Activated T-cell treated with anti-CD3 and anti-CD28 coated beads, Interleukin-2, amount 50 U/mL, for 4 hours (primary cell): ENCODE measurements at places on chromosomes 4 and X.

DNA sequence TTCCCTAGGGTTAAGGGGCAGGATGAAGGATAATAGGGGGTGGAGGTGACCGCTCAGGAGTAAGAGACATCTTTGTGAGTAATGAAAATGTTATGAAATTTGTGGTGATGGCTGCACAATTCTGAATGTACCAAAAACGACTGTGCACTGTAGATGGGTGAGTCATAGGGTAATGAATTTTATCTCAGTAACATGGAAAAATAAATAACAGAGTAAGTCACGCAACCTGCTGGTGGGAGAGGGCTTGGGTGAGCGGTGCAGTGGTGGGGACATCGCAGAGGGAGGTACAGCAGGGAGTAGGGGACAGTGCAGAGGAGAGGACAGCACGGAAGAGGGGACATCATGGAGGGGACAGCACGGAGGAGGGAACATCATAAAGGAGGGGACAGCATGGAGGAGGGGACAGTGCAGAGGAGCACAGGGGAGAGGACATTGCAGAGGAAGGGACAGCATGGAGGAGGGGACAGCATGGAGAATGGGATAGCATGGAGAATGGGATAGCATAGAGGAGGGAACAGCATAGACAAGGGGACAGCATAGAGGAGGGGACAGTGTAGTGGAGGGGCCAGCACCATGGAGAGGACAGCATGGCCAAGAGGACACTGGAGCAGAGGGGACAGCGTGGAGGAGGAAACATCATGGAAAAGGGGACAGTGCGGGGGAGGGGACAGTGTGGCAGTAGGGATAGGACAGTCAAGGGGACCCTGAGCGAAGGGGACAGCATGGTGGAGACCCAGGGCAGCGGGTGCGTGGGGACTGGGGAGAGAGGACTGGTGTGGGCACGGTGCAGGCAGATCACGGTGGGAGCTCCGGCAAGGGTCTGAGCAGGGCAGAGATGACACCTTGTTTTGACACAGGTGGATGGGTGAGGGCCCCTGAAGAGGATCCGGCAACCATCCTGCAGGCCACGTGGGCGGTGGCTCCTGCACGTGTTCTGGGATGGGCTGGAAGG lies 68.5 kb upstream of the MXD4 start:
- DNase-seq, result no peak

- no peak for DNase-seq
These were observed 51.9 kb upstream of the TAPT1 start for GRCh38 chr4:16278178-16278577.

DNA sequence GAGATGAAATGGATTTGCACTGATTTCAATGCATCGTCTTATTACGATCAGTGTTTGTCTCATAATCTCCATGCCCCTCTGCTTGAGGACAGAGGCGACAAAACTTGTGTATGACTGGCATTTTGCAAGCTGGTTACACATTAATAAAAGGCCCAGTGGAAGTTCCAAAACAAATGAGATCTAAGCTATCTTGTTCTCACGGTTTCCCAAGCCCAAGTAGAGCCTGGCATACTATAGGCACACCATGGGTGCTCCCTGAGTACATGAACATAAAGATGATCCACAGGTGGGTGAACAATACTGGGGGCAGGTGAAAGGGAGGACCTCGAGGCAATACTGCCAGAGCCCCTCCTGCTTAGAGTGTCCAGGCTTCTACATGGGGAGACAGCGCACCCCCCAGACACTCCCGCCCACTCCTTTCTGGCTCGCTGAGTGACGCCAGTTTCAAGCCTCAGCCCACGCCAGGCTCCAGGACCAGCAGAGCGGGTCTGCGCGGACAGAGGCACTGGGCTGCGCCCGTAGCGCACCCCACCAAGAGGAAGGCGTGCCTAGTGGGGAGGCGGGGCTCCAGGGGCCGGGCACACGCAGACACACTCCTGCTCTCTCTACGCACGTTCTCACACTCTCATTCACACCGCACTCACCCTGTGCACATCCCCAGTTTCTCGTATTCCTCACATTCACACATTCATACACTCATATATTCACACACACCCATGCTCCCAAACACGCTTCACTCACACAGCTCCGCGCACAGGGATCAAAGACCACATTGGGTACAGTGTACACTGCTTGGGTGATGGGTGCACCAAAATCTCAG lies 8.9 kb upstream of the GSX2 start:
- DNase-seq, result no peak

DNA sequence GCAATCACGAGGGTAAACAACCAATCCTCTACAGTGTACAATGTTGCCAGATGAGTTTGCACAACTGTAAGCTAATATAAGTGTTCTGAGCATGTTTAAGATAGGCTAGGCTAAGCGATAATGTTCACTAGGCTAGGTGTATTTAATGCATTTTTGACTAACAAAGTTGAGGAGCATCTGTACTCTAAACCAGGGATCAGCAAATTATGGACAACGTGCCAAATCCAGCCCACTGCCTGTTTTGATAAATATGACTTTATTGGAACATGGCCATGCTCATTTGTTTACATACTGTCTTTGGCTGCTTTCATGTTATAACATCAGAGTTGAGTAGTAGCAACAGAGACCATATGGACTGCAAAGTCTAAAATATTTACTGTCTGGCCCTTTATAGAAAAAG lies 46.3 kb upstream of the ARHGEF6 start:
- DNase-seq, result no peak

- DNase-seq, result no peak
These were observed 190.2 kb downstream of the SMIM20 start for GRCh38 chr4:26104056-26104685.

DNA sequence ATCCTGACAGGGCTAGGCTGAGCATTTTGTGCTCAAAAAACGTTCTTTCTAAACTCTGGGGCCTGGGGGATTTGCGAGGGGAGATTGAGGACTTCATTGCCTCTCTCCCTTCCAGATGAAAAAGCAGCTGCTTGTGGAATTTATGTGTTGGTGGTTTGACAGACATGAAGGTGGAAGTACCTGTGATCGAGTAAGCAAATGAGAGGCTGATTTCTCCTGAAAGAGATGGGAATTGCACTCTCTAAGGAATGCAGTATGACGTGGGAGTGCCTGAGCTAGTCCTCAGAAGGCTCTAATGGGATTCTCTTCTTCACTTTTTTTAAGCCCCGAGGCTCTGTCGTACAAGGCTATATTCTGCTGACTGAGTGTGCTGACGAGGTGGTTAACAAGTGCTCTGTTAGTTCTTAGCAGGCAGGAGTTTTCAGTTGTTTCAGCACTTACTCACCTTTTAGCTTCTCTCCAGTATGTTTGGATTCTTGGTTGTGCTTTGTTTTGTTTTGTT lies 426.8 kb upstream of the CNKSR2 start:
- no peak for DNase-seq

- no peak for DNase-seq
These were observed 22.8 kb upstream of the FGF2 start for GRCh38 chr4:122803788-122804208.

- no peak for DNase-seq
These were observed 39.3 kb upstream of the WWC2 start for GRCh38 chr4:183059797-183060196.

GRCh38 chr4:71593311-71593710 lies 190.6 kb downstream of the GC start:
- DNase-seq, result no peak

GRCh38 chrX:102154900-102155805 lies 624 bp downstream of the BEX5 start:
- no peak for DNase-seq

GRCh38 chr4:153110739-153111138 lies 93.5 kb upstream of the TRIM2 start:
- no peak for DNase-seq

GRCh38 chr4:69936566-69936965 lies 5.7 kb downstream of the CSN1S1 start:
- no peak for DNase-seq

DNA sequence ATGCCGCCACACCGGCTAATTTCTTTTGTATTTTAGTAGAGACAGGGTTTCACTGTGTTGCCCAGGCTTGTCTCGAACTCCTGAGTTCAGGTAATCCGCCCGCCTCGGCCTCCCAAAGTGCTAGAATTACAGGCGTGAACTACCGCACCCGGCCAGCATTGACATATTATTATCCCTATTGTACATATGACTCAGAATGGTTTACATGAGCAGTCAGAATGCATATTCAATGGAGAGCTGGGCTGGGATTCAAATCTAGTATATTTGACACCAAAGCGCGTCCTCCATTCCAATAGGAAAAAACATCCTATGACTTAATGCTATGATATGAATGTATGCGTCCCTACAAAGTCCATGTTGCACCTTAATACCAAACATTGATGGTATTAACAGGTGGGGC lies 281.4 kb downstream of the CAMK2D start:
- no peak for DNase-seq

GRCh38 chr4:13331827-13332226 lies 152.3 kb downstream of the RAB28 start:
- no peak for DNase-seq

- no peak for DNase-seq
These were observed 1205.5 kb downstream of the ARAP2 start for GRCh38 chr4:35038845-35039244.

- no peak for DNase-seq
These were observed 96.3 kb upstream of the NOCT start for GRCh38 chr4:138919094-138919936.

- no peak for DNase-seq
These were observed 565.7 kb downstream of the PPARGC1A start for GRCh38 chr4:23324021-23324690.
